ENCODE measurements at places on chromosomes 7 and 10.

DNA sequence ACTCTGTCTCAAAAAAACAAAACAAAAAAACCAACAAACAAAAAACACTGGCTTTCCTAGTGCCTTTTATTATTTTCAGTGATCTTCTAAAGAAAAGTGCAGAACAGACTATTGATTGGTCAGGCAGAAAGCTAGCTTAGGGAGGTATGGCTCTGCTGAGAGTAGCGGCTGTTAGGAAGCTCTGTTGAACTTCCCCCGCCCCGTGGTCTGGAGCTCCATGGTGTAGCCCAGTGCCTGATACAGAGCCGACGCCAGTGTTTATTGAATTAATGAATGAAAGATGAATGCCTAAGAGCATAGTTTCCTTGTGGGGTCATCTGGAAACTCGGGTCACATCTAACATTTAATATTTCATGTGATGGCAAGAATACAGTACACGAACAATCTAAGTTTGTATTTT, 90.5 kb upstream of the ARMC3 start:
- no peak for DNase-seq

GRCh38 chr7:40437936-40438634, 303.3 kb downstream of the SUGCT start:
- no peak for DNase-seq

DNA sequence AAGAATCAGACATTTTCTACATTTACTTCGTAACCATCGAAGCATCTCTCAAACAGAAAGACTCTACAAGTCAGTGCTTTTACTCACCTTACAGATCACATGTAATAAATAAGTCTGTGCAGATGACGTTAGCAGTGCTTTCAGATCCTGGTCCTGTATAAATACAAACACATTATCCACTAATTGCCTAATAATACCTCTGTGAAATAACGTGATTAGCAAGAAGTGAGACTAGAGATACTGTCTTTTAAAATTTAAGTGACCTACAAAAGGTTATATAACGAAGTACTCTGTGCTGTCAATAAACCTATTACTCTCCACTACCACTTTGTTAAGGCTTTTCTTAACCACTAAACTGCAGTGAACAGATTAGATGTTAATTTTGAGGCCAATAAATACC, 246.9 kb downstream of the NSUN6 start:
- no peak for DNase-seq

- DNase-seq = no peak
Measured at GRCh38 chr10:74839708-74840107, 13.3 kb downstream of the KAT6B start.

- DNase-seq = no peak
Measured at GRCh38 chr10:64039198-64039597, 518.0 kb downstream of the REEP3 start.

DNA sequence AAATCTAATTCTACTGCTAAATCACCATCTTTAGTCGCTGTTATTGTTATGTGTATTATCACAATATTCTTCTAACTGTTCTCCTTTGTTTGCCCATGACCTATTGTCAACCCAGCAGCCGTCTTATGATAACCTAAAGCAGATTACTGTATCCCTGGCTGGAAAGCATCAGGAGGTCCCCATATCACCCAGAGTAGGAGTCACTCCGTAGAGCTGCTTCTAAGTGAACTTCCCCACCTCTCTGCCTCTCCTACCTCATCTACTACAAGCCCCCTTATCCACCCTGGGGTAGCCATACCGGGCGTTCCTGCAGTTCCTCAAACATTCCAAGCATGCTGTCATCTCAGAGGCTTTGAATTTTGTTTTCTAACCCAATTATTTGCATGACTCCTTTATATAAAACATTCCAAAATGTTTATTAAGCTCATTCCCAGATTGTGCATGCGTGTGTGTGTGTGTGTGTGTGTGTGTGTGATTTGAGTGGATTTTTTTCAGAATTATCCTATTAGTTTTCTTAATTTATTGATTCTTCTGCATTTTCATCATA, 39.7 kb downstream of the POU6F2 start:
- no peak for DNase-seq

All from activated T-cell treated with anti-CD3 and anti-CD28 coated beads, Interleukin-2, amount 50 U/mL, for 4 hours (primary cell).